ENCODE measurements at places on chromosomes 4 and X. TPM values are rescaled to one million over a fixed set of nuclear protein-coding genes. Genes with fewer than 3 reads are reported as not detected.

Gene HSFX1
- 0.25 TPM for total RNA-seq

Gene GALNTL6
- total RNA-seq = 0.13 TPM

Gene ZNF732
- total RNA-seq = 0.79 TPM

Gene XAGE5
- not detected for total RNA-seq

Gene HSD17B13
- 0.04 TPM for total RNA-seq

Gene CYP2U1
- 12.3 TPM for total RNA-seq

Gene GAGE12G
- not detected for total RNA-seq

Gene PABPC1L2B
- total RNA-seq = 0.17 TPM

Gene PDE6B
- total RNA-seq = 19.7 TPM

Gene HAND2
- not detected for total RNA-seq

Gene KLB
- 0.21 TPM for total RNA-seq

Gene PAGE5
- total RNA-seq = not detected

Gene IL1RAPL2
- not detected for total RNA-seq

All from kidney epithelial cell (primary cell).